ENCODE measurements at places on chromosomes 16 and 17.

DNA sequence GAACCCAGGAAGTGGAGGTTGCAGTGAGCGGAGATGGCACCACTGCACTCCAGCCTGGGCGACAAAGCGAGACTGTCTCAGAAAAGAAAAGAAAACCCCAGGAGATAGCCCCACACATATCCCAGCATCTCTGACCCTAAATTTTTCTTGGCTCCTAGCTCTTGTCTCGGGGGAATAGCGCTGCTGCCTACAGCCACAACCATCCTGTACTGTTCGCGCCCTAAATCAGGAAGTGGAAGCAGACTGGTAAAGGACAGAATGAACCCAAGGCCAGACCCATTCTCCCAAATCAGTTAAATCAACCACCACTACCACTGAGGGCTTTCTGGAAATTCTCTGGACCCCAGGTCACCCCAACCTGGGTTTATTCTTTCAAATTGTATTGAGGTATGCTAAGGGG lies 1.7 kb downstream of the CTDNEP1 start:
- no peak for DNase-seq

- no peak for DNase-seq
Measured at GRCh38 chr17:51850201-51850600, 308.3 kb downstream of the CA10 start.

GRCh38 chr16:5584109-5584508 lies 486.5 kb upstream of the EEF2KMT start:
- no peak for DNase-seq

DNA sequence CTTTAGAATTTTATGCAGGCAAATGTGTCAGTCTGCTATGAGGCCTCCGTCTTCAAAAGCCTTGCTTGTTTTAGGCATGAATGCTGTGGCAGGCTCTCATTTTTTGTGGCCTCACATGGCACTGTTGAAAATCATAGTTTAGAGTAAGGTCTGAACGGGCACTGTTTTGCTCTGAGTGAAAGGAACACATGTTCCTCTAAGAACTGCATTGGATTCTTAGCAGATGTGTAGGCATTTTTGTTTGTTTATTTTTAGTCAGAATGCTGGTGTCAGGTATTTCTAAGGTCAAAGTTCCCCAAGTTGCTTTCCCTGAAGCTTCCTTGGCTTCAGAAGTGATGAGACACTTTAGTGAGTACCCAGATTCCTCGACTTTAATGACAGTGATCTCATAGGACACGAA lies 173.7 kb downstream of the HS3ST3B1 start:
- no peak for DNase-seq

- DNase-seq, result no peak
Measured at GRCh38 chr16:15835136-15835878, 21.5 kb downstream of the MYH11 start.

DNA sequence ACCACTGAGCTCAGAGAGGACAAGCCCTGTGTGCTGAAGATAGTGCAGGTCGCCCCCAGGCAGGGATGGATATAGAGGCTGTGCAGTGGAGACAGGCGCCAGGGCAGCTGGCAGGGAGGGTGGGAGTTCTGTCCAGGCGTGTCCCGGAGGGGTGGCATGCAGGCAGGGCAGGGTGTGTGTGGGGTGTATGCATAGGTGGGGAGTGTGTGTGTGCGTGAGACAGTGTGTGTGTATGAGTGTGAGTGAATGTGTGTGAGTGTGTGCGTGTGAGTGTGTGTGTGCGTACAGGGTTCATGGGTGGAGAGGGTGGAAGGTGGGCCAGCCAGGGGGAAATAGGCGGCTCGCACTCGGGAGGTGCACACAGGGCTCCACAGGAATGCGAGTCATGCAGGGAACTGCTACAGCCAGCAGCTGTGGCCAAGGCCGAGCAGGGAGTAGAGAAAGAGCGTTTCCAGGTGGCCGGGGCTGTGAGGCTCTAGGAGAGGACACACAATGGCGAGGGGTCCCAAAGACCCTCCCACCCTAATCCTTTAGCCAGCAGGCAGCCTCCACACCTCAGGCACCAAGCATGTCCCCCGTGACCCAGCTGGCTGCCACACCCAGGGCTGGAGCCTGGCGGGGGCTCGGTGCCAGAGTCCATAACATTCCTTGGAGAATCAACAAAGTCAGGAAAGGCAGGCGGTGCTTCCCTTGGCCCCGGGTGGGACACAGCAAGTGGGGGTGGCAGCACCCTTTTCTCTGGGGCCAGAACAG lies 4.6 kb downstream of the PLCD3 start:
- no peak for DNase-seq

DNA sequence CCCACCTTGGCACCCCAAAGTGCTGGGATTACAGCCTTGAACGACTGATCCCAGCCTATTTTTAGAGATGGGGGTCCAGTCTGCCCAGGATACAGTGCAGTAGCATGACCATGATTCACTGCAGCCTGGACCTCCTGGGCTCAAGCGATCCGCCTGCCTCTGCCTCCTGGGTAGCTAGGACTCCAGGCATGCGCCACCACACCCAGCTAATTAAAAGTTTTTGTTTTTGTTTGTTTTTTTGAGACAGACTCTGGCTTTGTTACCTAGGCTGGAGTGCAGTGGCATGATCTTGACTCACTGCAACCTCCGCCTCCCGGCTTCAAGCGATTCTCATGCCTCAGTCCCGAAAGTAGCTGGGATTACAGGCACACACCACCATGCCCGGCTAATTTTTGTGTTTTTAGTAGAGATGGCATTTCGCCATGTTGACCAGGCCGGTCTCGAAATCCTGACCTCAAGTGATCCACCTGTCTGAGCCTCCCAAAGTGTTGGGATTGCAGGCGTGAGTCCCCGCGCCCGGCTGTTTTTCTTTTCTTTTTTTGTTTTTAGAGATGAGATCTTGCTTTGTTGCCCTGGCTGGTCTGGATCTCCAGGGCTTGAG lies 2.3 kb upstream of the PAFAH1B1 start:
- DNase-seq, result no peak

DNA sequence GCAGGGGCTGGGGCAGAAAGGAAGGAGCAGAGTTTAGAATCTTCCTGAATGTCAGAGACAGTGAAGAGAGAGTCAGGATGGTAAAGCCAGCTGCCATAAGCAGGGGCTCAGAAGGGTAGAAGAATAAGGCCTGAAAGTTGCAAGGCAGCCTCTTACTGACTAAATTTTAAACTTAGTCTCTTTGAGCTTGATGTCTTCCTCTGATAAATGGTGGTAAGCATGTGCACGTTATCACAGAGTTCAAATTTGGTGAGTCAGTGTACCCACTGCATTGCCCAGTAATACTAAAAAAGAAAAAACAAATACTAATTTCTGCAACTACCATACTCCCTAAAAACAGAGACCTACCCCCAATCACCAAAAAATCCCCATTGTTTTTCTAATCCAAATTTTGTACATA lies 45.2 kb downstream of the SIAH1 start:
- DNase-seq, result no peak

DNA sequence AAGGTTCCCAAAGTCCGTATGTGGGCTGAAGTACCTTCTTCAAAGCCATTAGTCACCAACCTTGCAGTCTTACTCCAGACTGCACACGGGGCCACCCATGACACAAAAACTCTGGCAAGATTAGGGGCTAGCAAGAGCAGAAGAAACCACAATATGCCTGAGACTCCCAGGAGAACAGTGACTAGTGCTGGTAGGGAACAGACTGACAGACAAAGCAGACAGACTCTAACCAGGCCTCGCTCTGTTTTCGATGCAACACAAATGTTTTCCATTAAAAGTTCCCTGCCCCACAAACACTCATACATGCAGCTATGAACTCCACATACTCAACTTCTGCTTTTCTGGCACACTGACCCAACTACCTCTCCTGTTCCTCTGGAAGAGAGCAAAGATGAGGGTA lies 102.2 kb downstream of the HIC1 start:
- no peak for DNase-seq

DNA sequence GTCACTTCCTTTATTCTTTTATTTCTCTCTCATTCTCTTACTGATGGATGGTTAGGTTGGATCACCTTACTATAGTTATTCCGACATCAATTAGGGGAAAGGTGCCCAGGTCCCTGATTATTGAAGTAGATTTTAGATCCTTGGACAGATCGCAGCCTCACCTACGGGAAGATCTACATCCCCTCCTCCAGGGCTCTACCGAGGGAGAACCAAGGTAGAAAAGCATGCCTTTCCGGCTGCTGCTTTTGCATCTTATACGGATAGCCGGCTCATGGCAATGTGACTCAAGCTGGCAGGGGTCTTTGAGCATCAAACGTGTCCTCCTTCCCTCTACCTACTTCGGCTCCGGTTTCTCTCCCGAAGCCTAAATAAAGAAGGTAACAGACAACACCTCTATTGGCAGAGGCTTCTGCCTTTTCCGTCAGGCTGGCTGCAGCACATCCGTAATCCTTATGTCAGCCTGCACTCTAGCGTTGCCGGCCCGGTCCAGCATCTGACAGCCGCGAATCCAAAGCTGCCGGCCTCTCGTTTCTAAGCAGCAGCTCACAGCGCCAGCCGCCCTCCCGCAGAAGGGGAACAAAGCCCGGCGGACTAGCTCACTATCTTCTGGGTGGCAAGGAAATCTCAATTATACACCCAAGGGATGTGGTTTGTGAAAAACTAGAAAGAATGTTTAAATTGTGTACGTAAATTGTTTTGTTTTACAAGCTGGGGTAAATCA lies 46.9 kb downstream of the IRX6 start:
- no peak for DNase-seq

- no peak for DNase-seq
Measured at GRCh38 chr17:40755231-40755630, at the start of gene KRT25. TSS of gene KRT25 (minus strand) at chr17:40755331. CDS start at chr17:40755271, 60 bp downstream.

GRCh38 chr16:28163699-28164098 lies 48.1 kb downstream of the XPO6 start:
- no peak for DNase-seq

- no peak for DNase-seq
Measured at GRCh38 chr16:88497561-88498462, 44.7 kb downstream of the ZFPM1 start.

- DNase-seq, result no peak
Measured at GRCh38 chr16:12620150-12620549, 183.5 kb downstream of the CPPED1 start.

DNA sequence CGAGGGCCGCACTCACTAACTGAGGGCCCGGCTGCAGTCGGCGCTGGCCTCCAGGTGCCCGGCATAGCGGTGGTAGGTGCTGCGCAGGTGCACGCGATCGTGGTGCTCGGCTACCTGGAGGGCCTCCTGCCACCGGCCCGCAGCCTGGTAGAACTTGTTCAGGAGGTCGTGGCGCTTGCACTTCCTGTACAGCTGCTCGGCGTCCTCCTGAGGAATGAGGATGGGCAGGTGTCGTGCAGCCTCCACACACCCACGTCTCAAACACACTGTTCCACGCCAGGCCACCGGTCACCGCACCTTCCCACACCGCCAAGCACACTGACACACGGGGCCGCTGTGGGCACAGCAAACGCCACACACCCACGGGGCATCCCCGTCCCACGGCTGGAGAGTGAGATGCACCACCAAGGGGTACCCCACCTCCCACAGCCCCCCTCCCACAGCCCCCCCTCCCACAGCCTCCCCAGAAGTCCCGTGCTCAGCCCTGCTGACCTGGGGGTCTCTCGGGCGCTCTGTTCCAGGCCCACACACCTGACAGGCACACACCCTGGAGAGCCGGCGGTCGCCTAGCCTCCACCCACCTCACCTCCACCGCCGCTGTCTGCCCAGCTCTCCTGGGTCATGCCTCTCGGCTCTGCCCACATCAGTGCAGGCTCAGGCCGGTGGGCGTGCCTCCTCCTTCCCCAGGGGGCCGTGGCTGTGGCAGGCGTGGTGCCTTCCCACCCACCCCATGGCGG lies 7.4 kb upstream of the TMEM204 start:
- no peak for DNase-seq

Measured in GM10248 (cell line).